NCI-H460 (cell line): ENCODE measurements at places on chromosomes 12 and 14.

DNA sequence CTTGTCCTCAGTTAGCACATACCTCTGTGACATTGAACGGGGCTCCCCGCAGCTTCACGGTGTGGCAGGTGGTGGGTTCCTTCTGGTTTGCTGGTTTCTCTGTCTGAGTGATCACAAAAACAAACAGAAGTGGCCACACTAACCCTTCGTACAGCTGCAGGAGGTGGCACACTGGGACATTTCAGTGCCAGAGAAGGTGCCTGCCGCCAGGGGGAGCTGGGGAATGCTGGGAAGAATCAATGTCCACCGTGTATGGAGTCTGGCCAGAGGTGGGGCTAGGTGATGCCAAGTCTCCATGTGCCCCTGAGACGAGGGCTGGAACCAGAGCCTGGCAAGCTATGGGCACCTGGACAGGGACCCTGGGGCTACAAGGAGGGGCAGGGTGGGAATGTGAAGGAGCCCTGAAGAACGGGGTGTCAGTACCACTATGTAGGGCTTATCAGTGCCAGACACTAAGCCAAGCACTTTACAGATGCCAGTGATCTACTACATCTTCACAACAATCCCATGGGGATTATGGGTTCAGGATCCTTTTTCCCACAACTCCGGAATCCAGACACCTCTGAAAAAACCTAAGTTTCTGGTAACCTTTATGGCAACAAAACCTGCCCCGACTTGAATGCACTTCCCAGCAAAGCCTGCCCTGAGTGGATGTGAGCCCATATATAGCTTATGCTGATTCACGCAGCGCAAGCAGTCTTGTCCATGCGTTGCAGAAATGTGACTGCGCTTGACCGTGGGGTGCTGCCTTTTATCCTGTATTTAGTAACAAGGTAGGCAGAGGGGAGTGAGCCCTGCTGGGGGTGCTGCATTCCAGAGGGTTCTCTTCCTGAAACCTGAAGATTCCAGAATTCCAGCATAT is 10.8 kb downstream of the RBM19 start:
- peak; percentile 56 for DNase-seq

GRCh38 chr14:53741479-53742232 is 215.0 kb downstream of the BMP4 start:
- DNase-seq = no peak

DNA sequence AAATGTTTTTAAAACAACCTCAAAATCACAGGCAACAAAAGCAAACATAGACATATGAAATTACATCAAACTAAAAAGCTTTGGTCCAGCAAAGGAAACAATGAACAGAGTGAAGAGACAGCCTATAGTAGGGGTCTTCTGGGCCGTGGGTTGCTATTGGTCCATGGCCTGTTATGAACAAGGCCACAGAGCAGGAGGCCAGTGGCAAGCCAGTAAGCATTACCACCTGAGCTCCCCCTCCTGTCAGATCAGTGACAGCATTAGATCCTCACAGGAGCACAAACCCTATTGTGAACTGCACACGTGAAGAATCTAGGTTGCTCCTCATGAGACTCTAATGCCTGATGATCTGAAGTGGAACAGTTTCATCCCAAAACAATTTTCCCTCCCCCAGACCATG is 174.0 kb downstream of the DIO2 start:
- no peak for DNase-seq

- no peak for DNase-seq
These were observed 33.6 kb downstream of the ADGRD1 start for GRCh38 chr12:130987151-130987931.

DNA sequence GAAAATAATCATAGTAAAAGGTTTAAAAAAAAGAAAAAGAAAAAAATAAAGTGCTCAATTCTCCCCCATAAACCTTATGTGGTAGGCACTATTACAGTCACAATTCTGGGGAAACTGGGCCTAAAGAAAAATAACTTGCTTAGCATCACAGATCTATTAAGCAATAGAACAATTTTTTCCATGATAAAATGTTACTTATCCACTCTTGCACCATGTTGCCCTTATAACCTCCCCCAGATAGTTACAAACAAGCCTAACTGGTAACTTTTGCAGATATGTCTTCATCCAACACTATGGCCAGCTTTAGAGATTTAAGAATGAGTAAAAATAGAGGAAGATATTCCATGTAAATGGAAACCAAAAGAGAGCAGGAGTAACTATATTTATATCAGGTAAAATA is 164.8 kb downstream of the DUSP6 start:
- DNase-seq = no peak

DNA sequence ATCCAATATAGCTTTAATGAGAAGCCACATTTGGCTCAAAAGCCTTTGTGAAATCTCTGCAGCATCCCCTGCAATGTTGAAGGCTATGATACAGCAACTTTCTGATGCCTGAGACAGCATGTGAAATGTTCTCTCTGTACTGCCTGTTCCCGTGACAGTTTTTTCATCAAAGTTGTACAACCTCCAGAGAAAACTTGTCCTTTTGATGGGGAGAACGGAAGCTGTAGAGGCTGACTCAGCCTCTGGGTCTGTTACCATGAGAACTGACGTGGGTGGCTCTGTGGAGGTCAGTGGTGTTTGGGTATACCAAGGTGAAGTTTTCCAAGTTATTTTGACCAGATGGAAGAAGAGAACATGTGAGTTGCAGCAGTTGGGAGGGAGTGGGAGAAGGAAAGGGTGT is 17.0 kb downstream of the SLC4A8 start:
- no peak for DNase-seq

DNA sequence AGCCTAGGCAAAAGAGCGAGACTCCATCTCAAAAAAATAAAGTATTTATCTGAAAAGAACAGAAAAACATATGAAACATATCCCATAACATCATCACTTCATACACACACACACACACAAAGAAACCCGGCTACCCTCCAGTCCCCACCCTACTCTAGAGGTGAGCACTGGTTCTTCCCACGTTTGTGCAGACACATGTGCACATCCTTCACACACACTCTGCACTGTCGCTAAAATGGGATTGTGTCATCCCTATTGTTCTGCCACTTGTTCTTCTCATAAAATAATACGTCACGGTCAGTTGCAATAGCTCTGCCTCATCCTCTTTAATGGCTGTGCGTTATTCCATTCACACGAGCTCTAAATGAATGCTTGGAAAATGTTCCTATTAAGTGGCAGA is 85.9 kb upstream of the ANO2 start:
- no peak for DNase-seq

GRCh38 chr12:14846876-14847580 is 3.7 kb upstream of the ART4 start:
- DNase-seq = no peak

- no peak for DNase-seq
These were observed 315.7 kb downstream of the PAWR start for GRCh38 chr12:79375050-79375449.

GRCh38 chr12:6784761-6785160 is 4.6 kb upstream of the CD4 start:
- DNase-seq = no peak

- no peak for DNase-seq
These were observed 8.6 kb downstream of the TMEM179 start for GRCh38 chr14:104595911-104596450.

DNA sequence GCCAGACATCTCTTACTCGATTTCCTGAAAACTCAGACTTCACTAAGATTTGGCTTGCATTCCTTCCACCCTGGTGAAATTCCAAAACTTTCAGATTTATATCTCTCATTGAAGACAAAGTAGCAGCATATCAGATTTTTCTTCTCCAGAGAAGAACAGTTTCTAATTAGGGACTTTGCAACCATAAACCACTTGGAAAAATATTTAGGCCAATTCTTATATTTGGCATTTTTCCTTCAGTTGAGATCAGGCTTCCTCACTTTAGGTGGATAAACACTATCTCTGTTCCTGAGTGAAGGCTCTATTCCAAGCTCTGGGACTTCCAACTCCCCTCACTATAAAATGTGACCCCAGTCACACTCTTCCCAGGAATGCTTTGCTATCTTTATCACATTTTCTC is 1434.3 kb upstream of the FLRT2 start:
- DNase-seq = no peak

DNA sequence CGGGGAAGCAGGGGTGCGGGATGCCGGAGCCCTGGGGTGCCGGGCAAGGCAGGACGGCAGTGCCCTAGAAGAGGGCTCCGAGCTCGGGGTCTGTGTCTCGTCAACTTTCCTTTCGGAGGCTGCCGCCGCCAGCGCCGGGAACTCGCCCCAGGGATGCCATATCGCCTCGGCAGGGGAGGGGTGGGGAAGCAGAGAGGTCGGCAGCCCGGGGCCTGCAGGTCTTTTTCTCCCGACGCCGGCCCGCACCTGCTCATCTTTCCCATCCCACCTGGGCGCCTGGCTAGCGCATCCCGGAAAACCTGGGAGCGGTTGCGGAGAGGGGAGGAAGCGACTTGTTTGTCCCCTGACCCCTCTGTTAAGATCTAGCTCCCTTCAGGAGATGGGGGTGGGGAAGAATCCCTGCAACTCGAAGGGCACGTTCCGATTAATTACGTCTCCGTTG is 547 bp downstream of the CNTN1 start:
- no peak for DNase-seq
